ENCODE measurements at places on chromosomes 1 and 21. TPM values are rescaled to one million over a fixed set of nuclear protein-coding genes. Genes with fewer than 3 reads are reported as not detected.

The RAB42 gene
- total RNA-seq: not detected

The GORAB gene
- 28.5 TPM for total RNA-seq

The PIGR gene
- not detected for total RNA-seq

The PGBD5 gene
- total RNA-seq: not detected

The HAO2 gene
- not detected for total RNA-seq

The ANKRD34A gene
- total RNA-seq: 0.96 TPM

The PDZK1IP1 gene
- not detected for total RNA-seq

GRCh38 chr1:155872527-155872926, 13.2 kb downstream of the SYT11 start:
- H3K27ac ChIP-seq: peak overlapping the region; percentile 64
- no peak for DNase-seq
- H3K36me3 ChIP-seq: no peaks in the 10 kb centered on the region
- H3K4me1 ChIP-seq: no peaks in the 10 kb centered on the region
- no peak overlapping the region for H3K4me3 ChIP-seq

- DNase-seq: no peak
- peaks cover 17% of the 10 kb centered on the region for H3K4me1 ChIP-seq
- no peaks in the 10 kb centered on the region for H3K36me3 ChIP-seq
- no peak overlapping the region for H3K27ac ChIP-seq
Measured at GRCh38 chr1:231106347-231106746, 55.5 kb upstream of the TRIM67 start.

GRCh38 chr1:64476251-64476952, 6.5 kb downstream of the CACHD1 start:
- H3K27ac ChIP-seq: no peak overlapping the region
- H3K4me1 ChIP-seq: peaks cover 25% of the 10 kb centered on the region
- no peak overlapping the region for H3K4me3 ChIP-seq

GRCh38 chr1:45971922-45972531, 160.4 kb downstream of the PIK3R3 start:
- H3K4me1 ChIP-seq: no peaks in the 10 kb centered on the region
- no peaks in the 10 kb centered on the region for H3K27me3 ChIP-seq
- H3K4me3 ChIP-seq: no peak overlapping the region
- no peak for DNase-seq

GRCh38 chr21:14312871-14313270, 70.1 kb downstream of the HSPA13 start:
- H3K4me3 ChIP-seq: no peak overlapping the region
- no peaks in the 10 kb centered on the region for H3K4me1 ChIP-seq
- no peak overlapping the region for H3K27ac ChIP-seq

- no peak overlapping the region for H3K4me3 ChIP-seq
- H3K4me1 ChIP-seq: peaks cover 44% of the 10 kb centered on the region
- peak overlapping the region; percentile 90 for H3K27ac ChIP-seq
- DNase-seq: peak; percentile 18
Measured at GRCh38 chr1:223248770-223249140, 105.7 kb upstream of the TLR5 start.

- peaks cover 28% of the 10 kb centered on the region for H3K36me3 ChIP-seq
- no peak overlapping the region for H3K4me3 ChIP-seq
- H3K4me1 ChIP-seq: peaks cover 2% of the 10 kb centered on the region
- H3K27me3 ChIP-seq: no peaks in the 10 kb centered on the region
Measured at GRCh38 chr1:246765521-246765920, 41.3 kb downstream of the SCCPDH start.

GRCh38 chr21:42786884-42787283, 92.5 kb downstream of the WDR4 start:
- DNase-seq: no peak
- H3K27ac ChIP-seq: peak overlapping the region; percentile 70
- no peak overlapping the region for H3K4me3 ChIP-seq
- peaks cover 25% of the 10 kb centered on the region for H3K4me1 ChIP-seq

- H3K4me3 ChIP-seq: no peak overlapping the region
- peaks cover 78% of the 10 kb centered on the region for H3K4me1 ChIP-seq
- no peaks in the 10 kb centered on the region for H3K36me3 ChIP-seq
- H3K27me3 ChIP-seq: no peaks in the 10 kb centered on the region
- peak; percentile 35 for DNase-seq
- H3K27ac ChIP-seq: peak overlapping the region; percentile 89
Measured at GRCh38 chr1:225845571-225846259, 35.8 kb downstream of the EPHX1 start.

GRCh38 chr1:42938645-42939615, 19.7 kb downstream of the SLC2A1 start:
- peaks cover 67% of the 10 kb centered on the region for H3K36me3 ChIP-seq
- no peaks in the 10 kb centered on the region for H3K27me3 ChIP-seq
- peak overlapping the region; percentile 96 for H3K27ac ChIP-seq
- H3K4me1 ChIP-seq: peaks cover 64% of the 10 kb centered on the region
- no peak for DNase-seq

GRCh38 chr1:228691926-228692325, 43.4 kb upstream of the RHOU start:
- H3K36me3 ChIP-seq: no peaks in the 10 kb centered on the region
- no peak overlapping the region for H3K4me3 ChIP-seq
- H3K4me1 ChIP-seq: peaks cover 10% of the 10 kb centered on the region
- peaks cover 14% of the 10 kb centered on the region for H3K27me3 ChIP-seq
- H3K27ac ChIP-seq: no peak overlapping the region
- DNase-seq: peak; percentile 51

GRCh38 chr1:161164901-161165610, 1.2 kb upstream of the PPOX start:
- peak overlapping the region; percentile 52 for H3K4me3 ChIP-seq
- DNase-seq: no peak
- H3K36me3 ChIP-seq: peaks cover 10% of the 10 kb centered on the region
- peak overlapping the region; percentile 100 for H3K27ac ChIP-seq

GRCh38 chr1:29145739-29146437, 22.2 kb upstream of the TMEM200B start:
- no peak overlapping the region for H3K27ac ChIP-seq
- H3K27me3 ChIP-seq: no peaks in the 10 kb centered on the region
- no peak for DNase-seq
- no peaks in the 10 kb centered on the region for H3K4me1 ChIP-seq

GRCh38 chr21:45894450-45894825, 87.1 kb upstream of the COL6A1 start:
- H3K36me3 ChIP-seq: no peaks in the 10 kb centered on the region
- H3K4me3 ChIP-seq: no peak overlapping the region
- no peak overlapping the region for H3K27ac ChIP-seq
- peaks cover 52% of the 10 kb centered on the region for H3K4me1 ChIP-seq
- no peak for DNase-seq
- H3K27me3 ChIP-seq: no peaks in the 10 kb centered on the region

GRCh38 chr1:2920421-2921015, 100.7 kb upstream of the ACTRT2 start:
- no peak overlapping the region for H3K4me3 ChIP-seq
- H3K27me3 ChIP-seq: peaks cover 2% of the 10 kb centered on the region
- DNase-seq: no peak
- H3K27ac ChIP-seq: no peak overlapping the region

- H3K27ac ChIP-seq: no peak overlapping the region
- H3K36me3 ChIP-seq: no peaks in the 10 kb centered on the region
- no peak for DNase-seq
- H3K27me3 ChIP-seq: no peaks in the 10 kb centered on the region
- H3K4me3 ChIP-seq: no peak overlapping the region
- no peaks in the 10 kb centered on the region for H3K4me1 ChIP-seq
Measured at GRCh38 chr1:98360864-98361263, 300.7 kb upstream of the SNX7 start.

DNA sequence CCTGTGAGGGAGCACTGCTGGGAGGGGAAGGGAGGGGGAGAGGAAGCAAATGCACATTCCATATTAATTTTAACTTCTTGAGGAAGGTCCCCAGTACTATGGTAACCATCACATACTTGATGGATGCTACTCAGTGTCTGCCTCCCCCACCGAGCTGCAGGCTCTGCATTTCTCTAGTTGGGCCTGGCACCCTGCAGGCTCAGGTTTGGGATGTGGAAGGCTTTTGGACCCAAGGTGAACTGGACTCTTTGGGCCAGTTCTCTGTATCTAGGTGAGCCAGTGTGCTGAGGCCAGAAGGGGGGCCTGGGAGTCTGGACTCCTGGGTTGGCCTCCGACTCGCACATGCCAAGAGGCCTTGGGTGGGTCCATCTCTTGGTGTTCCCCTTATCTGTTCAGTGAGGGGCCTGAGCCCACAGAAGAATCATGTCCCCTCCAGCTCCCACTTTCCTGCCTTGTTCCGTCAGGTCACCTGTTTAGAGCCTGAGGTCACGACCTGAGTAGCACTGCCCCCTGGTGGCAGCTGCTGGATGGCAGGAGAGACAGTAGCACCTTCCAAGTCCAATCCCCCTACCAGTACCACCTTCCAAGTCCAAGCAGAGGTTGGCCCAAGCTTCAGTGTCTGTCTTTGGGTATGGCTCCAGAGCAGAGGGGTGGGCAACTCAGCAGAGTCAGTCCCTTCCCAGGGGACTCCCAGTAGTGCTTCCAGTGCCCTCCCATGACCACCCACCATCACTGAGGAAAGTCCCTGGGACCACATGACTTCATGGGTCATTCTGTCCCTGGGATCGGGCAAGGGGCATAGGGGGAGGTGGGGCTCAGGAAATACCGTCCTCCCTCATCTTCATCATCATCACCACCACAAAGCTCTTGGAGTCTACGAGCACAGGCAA, 241.8 kb downstream of the TRABD2B start:
- peaks cover 30% of the 10 kb centered on the region for H3K27me3 ChIP-seq
- no peak overlapping the region for H3K27ac ChIP-seq
- peak; percentile 12 for DNase-seq
- H3K4me1 ChIP-seq: no peaks in the 10 kb centered on the region

GRCh38 chr1:33004613-33005012, 32.1 kb downstream of the AK2 start:
- peaks cover 9% of the 10 kb centered on the region for H3K4me1 ChIP-seq
- no peak overlapping the region for H3K4me3 ChIP-seq
- no peaks in the 10 kb centered on the region for H3K27me3 ChIP-seq
- H3K36me3 ChIP-seq: peaks cover 4% of the 10 kb centered on the region
- no peak for DNase-seq

- no peak for DNase-seq
- no peak overlapping the region for H3K4me3 ChIP-seq
- no peaks in the 10 kb centered on the region for H3K36me3 ChIP-seq
- peaks cover 11% of the 10 kb centered on the region for H3K27me3 ChIP-seq
- H3K4me1 ChIP-seq: peaks cover 4% of the 10 kb centered on the region
Measured at GRCh38 chr1:94044290-94044790, 76.6 kb downstream of the ABCA4 start.

DNA sequence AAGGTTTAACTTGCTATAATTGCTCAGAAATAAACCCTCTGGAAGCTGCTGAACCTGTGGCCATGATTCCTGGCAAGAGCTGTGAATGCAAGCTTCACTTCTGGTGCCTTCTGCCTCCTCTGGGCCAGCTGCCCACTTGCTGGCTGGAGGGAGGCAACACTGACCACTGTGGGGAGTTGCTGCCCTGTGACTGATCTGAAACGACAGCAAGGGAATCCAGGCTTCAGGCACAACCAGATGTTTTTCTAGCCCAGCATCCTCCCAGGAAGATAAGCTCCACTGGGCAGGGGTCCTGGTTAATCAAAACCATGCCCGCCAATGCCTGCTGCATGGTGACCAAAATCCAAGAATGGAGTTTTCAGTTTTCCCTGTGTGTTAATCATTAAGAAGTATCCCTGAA, 180.0 kb upstream of the HMGB4 start:
- H3K4me1 ChIP-seq: no peaks in the 10 kb centered on the region
- no peak for DNase-seq
- H3K27me3 ChIP-seq: peaks cover 45% of the 10 kb centered on the region
- no peak overlapping the region for H3K27ac ChIP-seq
- H3K4me3 ChIP-seq: no peak overlapping the region

- peak overlapping the region; percentile 92 for H3K27ac ChIP-seq
- H3K36me3 ChIP-seq: no peaks in the 10 kb centered on the region
- peak overlapping the region; percentile 92 for H3K4me3 ChIP-seq
Measured at GRCh38 chr1:38872401-38873026, 634 bp downstream of the MYCBP start.

DNA sequence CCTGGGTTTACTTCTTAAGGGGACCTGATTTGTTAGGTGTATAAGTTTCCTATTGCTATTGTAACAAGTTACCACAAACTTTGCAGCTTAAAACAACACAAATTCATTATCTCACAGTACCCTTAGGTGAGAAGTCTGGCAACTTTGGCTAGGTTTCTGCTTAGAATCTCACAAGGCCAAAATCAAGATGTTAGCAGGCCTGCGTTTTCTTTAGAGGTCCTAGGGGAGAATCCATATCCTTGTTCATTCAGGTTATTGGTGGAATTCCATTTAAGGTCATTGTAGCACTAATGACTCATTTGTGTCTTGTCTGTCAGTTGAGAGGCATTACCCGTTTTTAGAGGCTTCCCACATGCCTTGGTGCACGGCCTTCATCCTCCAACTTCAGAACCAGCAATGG, 8.2 kb upstream of the SH2D1B start:
- no peak overlapping the region for H3K4me3 ChIP-seq
- DNase-seq: no peak
- peaks cover 8% of the 10 kb centered on the region for H3K27me3 ChIP-seq
- H3K4me1 ChIP-seq: no peaks in the 10 kb centered on the region

GRCh38 chr1:114550336-114550735, 31.1 kb downstream of the BCAS2 start:
- no peaks in the 10 kb centered on the region for H3K36me3 ChIP-seq
- H3K27ac ChIP-seq: no peak overlapping the region
- DNase-seq: no peak
- H3K27me3 ChIP-seq: no peaks in the 10 kb centered on the region
- H3K4me1 ChIP-seq: no peaks in the 10 kb centered on the region

GRCh38 chr1:228735871-228736586, 750 bp downstream of the RHOU start:
- peak overlapping the region; percentile 23 for H3K27ac ChIP-seq
- no peak for DNase-seq
- peaks cover 18% of the 10 kb centered on the region for H3K4me1 ChIP-seq
- H3K36me3 ChIP-seq: no peaks in the 10 kb centered on the region
- H3K4me3 ChIP-seq: peak overlapping the region; percentile 80

GRCh38 chr1:106753066-106753465, 303.4 kb upstream of the PRMT6 start:
- DNase-seq: no peak
- no peak overlapping the region for H3K27ac ChIP-seq
- H3K4me1 ChIP-seq: no peaks in the 10 kb centered on the region

DNA sequence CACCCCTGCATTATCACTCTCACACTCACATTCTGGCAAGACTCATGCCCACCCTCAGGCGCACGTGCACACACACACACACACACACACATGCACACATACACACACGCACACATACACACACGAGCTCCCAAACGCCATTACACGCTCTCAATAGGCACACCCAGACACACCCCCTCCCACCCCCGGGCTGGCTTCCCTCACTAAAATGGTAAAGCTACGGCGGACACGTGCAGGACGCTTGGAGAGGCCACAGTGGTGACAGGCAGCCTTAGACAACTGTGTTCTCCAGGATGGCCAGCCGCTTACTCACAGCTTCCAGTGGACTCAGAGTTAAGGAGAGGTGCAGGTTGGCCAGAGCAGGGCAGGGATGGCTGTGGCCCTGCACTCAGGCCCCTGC, 10.1 kb downstream of the MATN1 start:
- no peak overlapping the region for H3K27ac ChIP-seq
- H3K4me1 ChIP-seq: peaks cover 7% of the 10 kb centered on the region
- no peak for DNase-seq
- H3K27me3 ChIP-seq: no peaks in the 10 kb centered on the region
- peaks cover 4% of the 10 kb centered on the region for H3K36me3 ChIP-seq
